Glomerular endothelial cell (primary cell): ENCODE measurements at places on chromosomes 1 and 21. TPM values are rescaled to one million over a fixed set of nuclear protein-coding genes. Genes with fewer than 3 reads are reported as not detected.

GRCh38 chr1:230691615-230692014 is 22.3 kb downstream of the AGT start:
- no peak for DNase-seq

DNA sequence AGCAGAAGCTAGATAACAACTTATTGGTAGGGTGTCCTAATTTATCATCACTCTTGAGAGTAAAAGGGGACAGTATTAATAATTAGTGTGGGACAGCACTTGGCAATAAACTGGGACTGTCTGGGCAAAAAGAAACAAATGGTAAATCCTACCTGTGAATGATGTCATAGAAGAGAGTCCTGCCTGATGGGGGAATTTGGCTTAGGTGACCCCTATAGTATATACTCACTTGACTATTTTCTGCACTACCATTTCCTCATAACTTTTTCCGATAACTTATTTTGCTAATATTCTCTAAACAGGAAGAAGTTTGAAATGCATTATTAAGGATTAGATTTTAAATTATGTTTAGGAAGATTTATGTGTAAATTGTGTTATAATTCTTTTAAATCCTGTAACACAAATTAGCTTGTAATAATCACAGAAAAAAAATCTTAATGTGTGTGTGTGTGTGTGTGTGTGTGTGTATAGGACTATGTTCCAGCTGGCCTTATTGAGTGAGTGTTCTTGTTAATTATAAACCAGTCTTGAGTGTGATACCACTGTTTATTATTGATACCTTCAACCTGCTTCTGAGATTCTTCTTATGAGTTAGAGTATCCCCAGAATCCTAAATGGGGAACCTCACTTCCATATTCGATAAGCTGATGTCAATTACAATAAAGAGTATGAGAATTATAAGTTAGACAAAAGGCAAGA is 144.2 kb upstream of the C1orf105 start:
- no peak for DNase-seq

DNA sequence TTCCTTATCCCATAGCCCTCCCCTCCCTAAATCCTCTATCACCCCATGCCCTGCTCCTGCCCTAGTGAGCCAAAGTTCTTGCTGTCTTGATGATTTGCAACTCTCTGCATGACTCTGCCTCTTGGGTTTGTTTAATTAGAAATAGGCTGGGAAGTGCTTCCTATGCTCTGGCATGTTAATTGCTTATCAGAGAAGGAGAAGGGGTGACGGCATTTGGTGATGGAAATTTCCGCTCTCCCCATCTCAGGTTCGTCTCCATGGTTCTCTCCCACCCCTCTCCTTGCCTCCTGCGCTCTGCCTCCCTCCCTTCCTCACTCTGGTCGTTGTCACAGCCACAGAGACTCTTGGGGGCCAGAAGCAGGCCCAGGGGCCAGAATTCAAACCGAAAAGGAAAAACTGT is 68.9 kb downstream of the LRRN2 start:
- DNase-seq, result no peak

- no peak for DNase-seq
These were observed 71.5 kb downstream of the MIS18A start for GRCh38 chr21:32207406-32207716.

GRCh38 chr1:165424454-165425216 is 20.3 kb downstream of the RXRG start:
- no peak for DNase-seq

DNA sequence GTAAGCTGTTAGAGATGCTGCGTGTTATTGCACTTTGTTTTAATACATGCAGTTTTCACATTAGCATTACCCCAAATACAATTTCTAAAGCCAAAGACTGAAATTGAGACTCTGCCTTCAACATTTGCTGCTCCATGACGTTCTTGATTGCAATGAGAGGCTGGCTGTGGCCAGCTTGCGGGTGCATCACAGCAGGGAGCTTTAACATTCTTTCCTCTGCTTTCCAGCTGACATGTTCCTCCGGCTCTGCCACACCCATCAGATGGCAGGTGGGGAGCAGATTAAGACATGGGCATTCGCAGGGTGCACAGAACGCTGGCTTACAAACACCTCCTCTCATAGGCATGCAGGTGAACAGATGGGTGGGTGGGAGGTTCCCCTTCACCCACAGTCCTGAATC is 314.1 kb downstream of the DISC1 start:
- DNase-seq, result no peak

DNA sequence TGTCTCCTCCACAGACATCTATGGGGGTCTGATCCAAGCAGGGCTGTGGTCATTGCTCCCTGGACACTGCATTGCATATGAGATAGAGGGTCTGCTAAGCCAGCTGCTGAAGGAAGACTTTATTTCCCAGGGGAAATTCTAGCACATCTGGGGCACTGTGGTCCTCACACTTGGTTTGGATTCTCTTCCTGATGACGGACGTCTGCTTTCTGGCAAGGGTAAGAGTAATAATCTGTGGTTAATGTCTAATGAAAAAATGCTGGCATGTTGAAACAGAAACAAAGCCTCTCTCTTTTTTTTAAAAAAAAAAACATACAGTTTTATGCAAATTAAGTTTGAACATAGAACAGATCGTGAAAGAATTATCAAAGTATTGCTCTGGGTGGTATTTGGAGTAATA is 553.9 kb downstream of the DPYD start:
- no peak for DNase-seq

DNA sequence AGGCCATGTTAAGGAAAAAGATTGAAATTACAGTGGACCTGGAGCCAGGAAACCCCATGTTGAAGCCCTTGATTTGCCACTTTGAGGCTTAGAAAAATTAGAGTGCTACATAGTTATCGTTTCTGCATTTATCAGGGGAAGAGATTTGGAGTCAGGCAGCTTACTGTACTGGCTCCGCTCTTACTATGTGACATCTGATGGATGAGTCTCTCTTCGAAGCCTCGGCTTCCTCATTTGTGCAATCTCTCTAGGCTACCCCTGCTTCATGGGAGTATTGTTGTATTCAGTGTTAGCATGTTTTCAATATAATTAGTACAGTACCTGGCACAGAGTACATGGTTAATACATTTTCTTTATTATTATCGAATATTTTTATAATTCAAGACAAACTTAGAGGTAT is 480.4 kb upstream of the USP24 start:
- no peak for DNase-seq

- DNase-seq, result no peak
These were observed 38.2 kb downstream of the CD46 start for GRCh38 chr1:207789792-207790787.

XCL2 gene
- not detected in 2 replicates for total RNA-seq

BGLAP gene
- total RNA-seq, result not detected in 2 replicates

KIF21B gene
- 3.1 and 3.8 TPM in 2 replicates for total RNA-seq

OMA1 gene
- total RNA-seq, result 8.9 and 9.3 TPM in 2 replicates

ACTRT2 gene
- not detected in 2 replicates for total RNA-seq

TNFSF4 gene
- total RNA-seq, result 11.7 and 47.3 TPM in 2 replicates

DYNLT5 gene
- total RNA-seq, result 7.4 and 15.9 TPM in 2 replicates
